ENCODE measurements at places on chromosomes 12 and 14.

DNA sequence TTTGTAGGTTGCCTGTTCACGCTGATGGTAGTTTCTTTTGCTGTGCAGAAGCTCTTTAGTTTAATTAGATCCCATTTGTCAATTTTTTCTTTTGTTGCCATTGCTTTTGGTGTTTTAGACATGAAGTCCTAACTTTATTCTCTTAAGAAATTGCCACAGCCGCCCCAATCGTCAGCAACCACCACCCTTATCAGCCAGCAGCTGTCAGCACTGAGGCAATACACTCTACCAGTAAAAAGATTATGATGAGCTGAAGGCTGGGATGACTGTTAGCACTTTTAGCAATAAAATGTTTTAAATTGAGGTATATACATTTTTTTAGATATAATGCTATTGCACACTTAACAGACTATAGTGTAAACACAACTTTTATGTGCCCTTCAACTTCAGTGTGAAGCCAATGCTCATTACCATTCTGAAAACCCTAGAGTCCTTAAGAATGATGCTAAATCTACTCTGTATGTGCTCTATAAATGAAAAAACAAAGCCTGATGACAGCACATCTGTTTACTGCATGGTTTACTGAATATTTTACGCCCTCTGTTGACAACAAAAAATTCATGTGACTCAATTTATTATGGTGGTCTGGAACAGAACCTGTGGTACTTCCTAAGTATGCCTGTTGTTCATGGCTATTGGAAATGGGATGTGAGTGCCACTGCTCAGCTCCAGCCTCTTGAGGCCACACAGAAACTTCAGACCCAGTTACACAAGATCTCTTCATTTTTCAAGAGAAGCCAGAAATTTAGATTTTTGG is 197.4 kb downstream of the DUSP6 start:
- peak; percentile 56 for DNase-seq

DNA sequence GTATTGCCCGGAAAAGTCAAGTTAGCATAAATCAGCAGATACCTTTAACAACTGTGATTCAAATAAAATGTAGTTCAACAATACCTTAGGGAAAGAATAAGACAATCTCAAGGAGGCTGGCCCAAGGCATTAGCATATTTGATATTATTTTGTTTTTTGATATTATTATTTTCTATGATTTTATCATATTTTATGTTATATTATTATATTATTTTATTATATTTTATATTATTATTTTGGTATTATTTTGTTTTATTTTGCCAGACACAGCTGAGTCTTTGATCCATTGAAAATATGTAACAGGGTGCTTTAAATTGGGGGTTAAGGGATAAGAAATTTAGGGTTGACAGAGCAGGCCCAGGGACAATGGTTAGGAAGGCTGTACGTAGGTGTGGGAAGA is 607.9 kb upstream of the USP15 start:
- no peak for DNase-seq

- no peak for DNase-seq
Observed at GRCh38 chr12:93181409-93181965, 196.2 kb upstream of the NUDT4 start.

- DNase-seq = peak; percentile 2
Observed at GRCh38 chr14:25349269-25349668, 299.3 kb upstream of the STXBP6 start.

DNA sequence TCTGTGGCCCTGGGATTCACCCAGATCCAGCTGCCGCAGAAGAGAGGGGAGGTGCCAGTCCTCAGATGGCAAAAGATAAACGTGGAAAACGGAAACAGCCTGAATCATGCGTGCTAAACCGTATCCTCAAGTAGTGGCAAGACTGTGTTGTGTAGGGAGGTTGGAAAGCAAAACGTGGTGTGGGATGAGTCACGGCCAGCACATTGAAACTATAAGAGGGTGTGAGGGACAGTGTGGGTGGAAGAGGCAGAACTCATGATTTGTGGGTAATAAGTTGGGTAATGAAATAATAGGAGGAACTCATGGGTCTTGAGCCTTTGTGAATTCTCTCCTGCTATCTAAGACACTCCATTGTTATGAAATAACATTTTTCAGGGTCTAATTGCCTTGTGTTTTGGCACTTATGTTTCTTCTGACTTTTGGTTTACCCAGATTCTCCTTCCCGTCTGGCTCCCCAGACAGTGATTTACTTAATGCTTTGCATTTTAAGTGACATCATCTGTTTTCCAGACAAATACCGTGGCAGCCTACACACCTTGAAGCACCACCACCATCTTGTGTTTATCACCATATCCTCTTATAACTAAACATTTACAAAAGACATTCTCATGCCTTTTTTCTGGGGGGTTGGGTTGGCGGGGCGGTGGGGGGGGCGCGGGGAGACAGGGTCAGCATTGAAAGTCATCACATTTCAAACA is 62.3 kb upstream of the PTCSC3 start:
- peak; percentile 6 for DNase-seq

- DNase-seq = no peak
Observed at GRCh38 chr14:104784846-104785707, 10.5 kb downstream of the AKT1 start.

- DNase-seq = no peak
Observed at GRCh38 chr12:110656071-110656655, 32.8 kb downstream of the HVCN1 start.

DNA sequence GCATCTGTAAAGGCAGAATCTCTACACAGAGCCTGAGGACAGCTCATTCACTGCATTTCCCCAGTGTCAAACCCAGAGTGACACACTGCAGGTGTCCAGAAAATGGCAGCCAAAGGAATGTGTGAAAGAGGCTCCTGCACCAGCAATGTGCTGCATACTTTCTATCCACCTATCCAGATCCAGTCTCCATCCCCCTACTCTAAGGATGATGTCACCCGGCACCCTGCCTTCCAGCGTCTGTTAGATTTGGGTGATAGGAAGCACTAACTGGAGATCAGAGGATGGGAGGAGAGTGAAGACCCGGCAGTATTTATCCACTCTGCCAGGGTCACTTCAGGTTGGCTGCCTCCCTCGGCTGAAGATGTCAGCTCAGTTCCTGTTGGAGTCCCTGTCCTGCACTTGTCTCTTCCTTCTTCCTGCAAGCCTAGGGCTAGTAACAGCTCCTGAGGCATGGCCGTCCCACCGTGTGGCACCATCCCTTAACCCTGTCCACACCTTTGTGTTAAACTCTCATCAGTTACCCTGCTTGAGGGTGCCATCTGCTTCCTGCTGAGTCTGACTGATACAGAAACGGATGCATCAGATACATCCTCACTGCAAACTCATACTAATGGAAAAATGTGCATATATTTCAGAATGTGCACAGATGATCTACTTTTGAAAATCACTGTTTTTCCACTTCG is 13.0 kb upstream of the GPR68 start:
- DNase-seq = no peak

GRCh38 chr14:99287269-99287942 is 15.4 kb upstream of the BCL11B start:
- no peak for DNase-seq

DNA sequence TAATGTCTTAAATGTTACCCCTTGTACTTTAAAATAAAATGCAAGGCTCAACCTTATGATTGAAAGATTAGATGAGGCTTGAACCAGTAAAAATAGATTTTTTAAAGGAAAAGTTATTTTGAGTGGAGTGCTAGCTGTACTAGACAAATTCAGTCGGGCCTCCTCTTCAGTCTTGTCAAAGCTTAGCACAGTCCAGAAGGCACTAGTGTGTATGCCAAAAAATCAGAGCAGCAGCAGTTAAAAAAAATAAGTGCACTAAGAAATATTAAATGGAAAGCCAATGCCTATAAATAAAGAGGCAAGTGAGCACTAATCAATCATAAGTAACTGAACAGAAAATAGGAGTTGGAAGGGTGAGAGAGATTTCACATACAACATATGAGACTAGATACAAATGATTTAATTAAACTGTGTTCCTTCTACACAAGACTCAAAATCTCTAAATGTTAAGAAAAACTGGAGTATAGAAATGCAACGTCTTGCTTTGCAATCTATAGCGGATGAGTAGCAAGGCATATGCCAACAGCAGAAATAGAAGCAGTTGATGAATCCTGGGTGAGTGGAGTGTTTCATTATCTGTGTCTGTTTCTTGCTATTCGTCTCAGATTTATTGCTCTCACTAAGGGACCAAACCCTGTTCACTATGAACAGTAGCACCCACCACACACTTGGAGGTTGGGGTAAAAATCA is 172.1 kb downstream of the ETNK1 start:
- no peak for DNase-seq

- DNase-seq = no peak
Observed at GRCh38 chr14:36319899-36320199, 588 bp downstream of the MBIP start.

- no peak for DNase-seq
Observed at GRCh38 chr14:58177125-58177524, 22.8 kb upstream of the ACTR10 start.

DNA sequence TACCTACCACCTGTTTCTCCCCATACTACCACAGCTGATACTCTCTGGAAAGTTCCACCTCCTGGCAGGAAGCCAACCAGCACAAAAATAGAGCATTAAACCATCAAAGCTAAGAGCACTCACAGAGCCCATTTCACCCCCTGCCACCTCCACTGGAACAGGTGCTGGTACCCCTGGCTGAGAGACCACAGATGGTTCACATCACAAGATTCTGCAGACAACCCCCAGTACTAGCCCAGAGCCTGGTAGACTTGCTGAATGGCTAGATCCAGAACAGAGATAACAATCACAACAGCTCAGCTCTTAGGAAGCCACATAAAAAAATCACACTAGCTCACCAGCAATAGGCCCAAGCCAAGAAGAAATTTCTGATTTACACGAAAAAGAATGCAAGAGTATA is 855.2 kb downstream of the FSCB start:
- DNase-seq = no peak

DNA sequence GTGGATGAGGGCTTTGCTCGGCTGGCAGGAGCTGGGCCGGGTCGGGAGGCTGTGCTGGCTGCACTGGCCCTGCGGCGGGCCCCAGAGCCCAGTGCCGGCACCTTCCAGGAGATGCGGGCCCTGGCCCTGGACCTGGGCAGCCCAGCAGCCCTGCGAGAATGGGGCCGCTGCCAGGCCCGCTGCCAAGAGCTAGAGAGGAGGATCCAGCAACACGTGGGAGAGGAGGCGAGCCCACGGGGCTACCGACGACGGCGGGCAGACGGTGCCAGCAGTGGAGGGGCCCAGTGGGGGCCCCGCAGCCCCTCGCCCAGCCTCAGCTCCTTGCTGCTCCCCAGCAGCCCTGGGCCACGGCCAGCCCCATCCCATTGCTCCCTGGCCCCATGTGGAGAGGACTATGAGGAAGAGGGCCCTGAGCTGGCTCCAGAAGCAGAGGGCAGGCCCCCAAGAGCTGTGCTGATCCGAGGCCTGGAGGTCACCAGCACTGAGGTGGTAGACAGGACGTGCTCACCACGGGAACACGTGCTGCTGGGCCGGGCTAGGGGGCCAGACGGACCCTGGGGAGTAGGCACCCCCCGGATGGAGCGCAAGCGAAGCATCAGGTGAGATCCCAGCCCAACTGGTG is 11.5 kb downstream of the ARHGEF40 start:
- no peak for DNase-seq

- no peak for DNase-seq
Observed at GRCh38 chr14:101078170-101078891, 174.8 kb upstream of the RTL1 start.
